Tracheal epithelial cell (primary cell): ENCODE measurements at places on chromosomes 5 and 9. TPM values are rescaled to one million over a fixed set of nuclear protein-coding genes. Genes with fewer than 3 reads are reported as not detected.

TMEM232 gene
- total RNA-seq: 1.4 and 1.5 TPM in 2 replicates

SPINK5 gene
- 5.5 and 14.1 TPM in 2 replicates for total RNA-seq

TEX48 gene
- not detected in 2 replicates for total RNA-seq

TRIM36 gene
- total RNA-seq: 1.3 and 3.6 TPM in 2 replicates

NR4A3 gene
- total RNA-seq: 0.24 TPM in 1 of 2 replicates, not detected in the other

SLCO6A1 gene
- not detected in 2 replicates for total RNA-seq

CATSPER3 gene
- total RNA-seq: under 0.01 TPM in 1 of 2 replicates, not detected in the other

OGN gene
- total RNA-seq: not detected in 2 replicates
